ENCODE measurements at places on chromosomes 5 and 9.

DNA sequence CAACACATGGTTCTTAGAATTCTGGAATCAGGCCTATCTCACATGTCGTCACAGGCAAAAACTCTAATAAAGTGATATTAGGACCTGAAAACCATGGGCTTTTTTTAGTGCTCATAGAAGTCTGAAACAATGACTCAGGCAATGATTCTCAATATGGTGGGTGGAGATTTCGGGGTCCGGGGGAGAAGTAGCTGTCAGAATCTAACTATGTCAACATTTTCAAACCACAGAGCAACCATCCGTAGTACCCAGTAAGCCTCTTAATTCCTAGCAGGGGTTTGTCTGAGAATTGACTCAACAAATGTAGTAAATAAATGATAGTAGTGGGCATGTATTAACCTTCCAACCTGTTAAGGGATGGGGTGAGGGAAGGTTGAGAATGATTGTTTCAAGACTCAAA lies 2.6 kb downstream of the AMACR start:
- no peak for DNase-seq

- DNase-seq = no peak
Observed at GRCh38 chr9:112520656-112521055, 34.0 kb downstream of the KIAA1958 start.

DNA sequence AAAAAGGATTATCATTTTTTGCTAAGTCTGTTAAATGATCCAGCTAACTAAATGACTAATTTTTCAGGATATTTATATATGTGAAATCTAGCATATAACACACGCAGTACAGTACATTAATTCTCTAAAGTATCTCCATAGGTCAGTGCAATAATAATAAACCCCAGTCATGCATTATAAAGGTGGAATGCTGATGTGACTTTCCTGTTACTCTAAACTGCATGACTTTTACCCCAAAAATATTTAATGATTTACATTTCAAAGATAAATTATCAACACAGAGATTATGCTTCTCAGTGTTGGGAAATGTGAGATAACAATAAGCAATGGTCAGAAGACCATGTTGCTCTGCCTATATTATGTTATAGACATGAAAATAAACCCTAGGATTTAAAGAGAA lies 34.1 kb upstream of the PAM start:
- no peak for DNase-seq

DNA sequence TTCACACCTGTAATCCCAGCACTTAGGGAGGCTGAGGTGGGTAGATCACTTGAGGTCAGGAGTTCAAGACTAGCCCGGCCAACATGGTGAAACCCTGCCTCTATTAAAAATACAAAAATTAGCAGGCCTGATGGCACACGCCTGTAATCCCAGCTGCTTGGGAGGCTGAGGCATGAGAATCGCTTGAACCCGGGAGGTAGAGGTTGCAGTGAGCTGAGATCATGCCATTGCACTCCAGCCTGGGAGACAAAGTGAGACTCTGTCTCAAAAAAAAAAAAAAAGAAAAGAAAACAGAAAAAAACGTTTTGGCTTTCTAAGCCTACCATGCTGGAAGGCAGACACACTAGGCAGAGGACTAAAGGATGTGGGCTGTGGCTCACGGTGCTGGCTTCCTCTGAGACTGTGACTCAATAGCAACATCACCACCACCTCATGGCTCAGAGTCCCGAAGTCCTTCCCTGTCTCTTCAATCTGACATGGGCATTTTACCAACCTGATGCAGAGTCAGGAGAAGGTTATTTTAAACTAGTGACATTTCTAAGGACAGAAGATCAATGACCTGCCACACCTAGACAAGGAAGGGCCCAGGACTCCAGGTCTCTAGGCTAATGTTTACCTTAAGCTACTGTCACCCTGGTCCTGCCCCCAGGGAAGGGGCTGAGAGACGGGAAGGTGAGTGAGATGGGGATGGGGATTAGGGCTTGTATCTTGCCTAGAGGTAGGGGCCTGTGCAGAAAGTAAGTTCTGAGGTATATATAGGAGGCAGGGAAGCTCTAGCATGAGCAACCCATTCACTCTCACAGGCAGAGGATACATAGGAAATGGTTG lies 3.7 kb downstream of the ECSCR start:
- peak; percentile 73 for DNase-seq

DNA sequence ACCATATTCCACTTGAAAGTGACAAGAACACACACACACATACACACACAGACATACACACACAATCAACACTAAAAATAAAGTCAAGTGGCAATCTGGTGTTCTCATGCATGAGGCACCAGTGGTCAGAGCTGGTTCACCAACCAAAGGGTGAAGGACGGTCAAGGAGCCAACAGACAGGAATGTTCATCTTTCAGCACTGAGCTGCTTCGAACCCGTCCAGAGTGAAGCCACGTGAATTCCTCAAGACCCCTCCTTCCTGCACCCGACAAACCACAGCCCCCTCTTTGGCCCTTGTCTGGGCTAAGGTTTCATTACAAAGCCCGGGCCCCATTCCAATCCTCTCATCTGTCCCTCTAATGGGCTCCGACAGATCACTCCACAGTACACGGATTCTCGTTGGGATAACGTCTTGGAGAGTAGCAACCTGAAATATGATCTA lies 84.5 kb upstream of the SMIM23 start:
- no peak for DNase-seq

GRCh38 chr5:138148811-138149210 lies 9.6 kb upstream of the NME5 start:
- DNase-seq = no peak

- DNase-seq = no peak
Observed at GRCh38 chr5:79802406-79802805, 112.8 kb downstream of the CMYA5 start.

- DNase-seq = no peak
Observed at GRCh38 chr5:104987074-104987473, 1424.5 kb upstream of the NUDT12 start.

GRCh38 chr9:24776226-24776625 lies 230.5 kb upstream of the IZUMO3 start:
- DNase-seq = no peak

DNA sequence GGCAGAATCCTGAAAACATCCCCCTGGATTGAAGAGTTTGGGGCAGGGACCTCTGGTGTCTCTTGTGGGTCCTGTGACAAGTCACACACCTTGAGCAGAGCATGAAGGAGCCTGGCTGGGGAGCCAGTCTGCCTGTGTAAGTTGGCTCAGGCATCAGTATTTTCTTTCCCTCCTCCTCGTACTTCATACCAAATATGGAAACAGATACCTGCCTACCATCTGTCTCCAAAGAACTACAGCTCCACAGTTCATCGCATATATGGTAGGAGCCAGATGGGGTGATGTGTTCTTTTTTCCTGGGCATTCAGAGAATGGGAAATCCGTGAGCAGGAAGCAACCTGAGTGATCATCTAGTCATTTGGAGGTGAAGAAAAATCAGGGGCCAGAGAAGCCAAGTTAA lies 177.3 kb upstream of the RAD23B start:
- DNase-seq = no peak

- DNase-seq = no peak
Observed at GRCh38 chr5:163506726-163507125, 1.3 kb downstream of the MAT2B start.

- no peak for DNase-seq
Observed at GRCh38 chr5:137741718-137742117, 5.8 kb upstream of the KLHL3 start.

DNA sequence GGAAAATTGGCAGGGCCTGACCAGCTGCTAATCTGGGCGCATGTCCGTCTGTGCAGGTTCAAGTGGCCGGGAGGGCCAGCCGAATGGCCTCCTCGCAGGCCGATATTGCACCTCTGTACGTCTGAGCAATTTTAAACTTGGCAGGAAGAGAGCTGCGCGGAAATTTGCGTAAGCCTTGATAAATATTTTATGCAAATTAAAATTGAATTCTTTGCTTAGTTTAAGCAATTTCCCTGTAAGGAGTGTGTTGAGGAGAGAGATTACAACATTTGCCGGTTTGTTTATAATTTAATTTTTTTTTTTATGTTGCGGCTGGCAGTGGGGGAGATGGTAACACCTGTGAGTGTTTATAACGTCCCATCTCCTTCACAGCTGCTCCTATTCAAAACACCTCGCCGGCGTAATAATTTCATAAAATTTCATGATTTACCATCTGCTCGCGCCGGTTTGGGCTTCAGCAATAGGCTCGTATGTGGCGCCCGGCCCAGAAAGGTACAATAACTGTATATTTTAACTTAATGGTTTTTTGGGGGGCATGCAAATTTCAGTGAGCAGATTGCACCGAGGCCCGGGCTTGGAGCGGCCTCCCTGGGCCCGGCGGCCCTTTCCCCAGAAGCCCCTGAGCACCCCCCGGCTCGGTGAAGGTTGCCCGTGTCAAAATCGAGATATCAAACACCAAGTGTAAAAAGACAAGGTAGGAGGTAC lies 269.4 kb upstream of the MVB12B start:
- DNase-seq = no peak

GRCh38 chr9:112334432-112334841 lies 1.0 kb upstream of the PTBP3 start:
- DNase-seq = no peak

DNA sequence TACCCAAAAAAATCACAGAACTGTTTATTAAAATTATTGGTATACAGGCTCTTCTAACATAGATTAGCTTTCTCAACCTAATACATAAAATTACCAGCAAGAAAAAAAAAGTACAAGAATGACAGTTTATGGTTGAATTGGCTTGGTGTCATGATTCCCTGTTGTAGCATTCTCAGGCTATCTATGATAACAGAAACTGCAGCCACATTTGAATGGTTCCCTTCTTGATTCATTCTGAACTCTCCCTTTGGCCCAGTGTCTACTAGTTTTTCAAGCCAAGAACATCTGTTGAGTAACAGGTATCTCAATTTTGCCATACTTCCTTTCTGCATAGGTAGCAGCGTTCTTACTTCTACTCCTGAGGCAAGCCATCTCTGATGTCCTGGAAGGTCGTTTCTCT lies 3.0 kb downstream of the SPIN1 start:
- no peak for DNase-seq

- no peak for DNase-seq
Observed at GRCh38 chr9:32992595-32993238, 8.7 kb downstream of the APTX start.

GRCh38 chr5:122076669-122077365 lies 1.2 kb downstream of the LOX start:
- no peak for DNase-seq

- no peak for DNase-seq
Observed at GRCh38 chr9:94586814-94587213, 6.8 kb downstream of the FBP2 start.

- DNase-seq = no peak
Observed at GRCh38 chr9:92414566-92414965, 9.7 kb downstream of the OMD start.

DNA sequence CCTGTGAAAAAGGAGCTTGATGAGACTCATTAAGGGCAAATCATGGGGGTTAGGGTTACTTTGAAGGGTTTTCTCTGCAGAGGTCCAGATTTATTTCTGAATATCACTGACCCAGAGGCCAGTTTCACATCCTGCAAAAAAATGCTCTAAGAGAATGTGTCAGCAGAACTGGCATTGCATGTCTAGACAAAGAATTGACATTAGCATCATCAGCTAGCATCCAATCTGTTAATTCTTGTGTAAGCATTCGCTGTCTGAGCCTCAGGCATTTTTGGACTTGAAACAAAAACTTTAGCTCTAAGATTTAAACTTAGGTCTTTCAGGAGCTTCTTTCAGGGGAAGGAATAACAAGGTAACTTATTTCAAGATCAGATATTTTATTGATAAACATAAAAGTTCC lies 187.9 kb upstream of the ELL2 start:
- DNase-seq = no peak

DNA sequence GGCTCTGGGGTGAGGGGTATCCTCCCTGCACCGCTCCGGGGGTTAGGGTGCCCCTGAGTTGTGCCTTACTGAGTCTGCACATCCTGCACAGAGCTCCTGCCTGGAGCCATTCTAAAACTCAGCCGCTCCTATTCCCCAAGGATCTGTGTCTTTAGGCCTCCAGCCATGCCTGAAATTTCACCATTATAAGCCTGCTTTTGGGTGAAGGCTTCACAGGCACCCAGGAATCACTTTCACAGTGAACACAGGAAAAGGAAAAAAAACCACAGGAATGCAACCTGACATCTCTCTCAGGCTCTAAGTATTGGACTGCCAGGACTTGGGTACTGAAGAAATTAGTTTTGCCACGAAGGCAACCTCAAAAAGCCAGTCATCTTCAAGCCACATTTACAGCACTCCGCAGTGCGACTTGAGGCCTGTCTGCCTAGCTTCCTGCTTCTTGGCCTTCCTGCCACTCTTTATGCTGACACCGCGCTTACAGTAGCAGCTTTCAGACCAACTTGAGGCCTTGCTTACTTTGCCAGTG lies 30.9 kb downstream of the GALNT10 start:
- no peak for DNase-seq

GRCh38 chr5:95669540-95669939 lies 13.3 kb downstream of the SPATA9 start:
- no peak for DNase-seq

DNA sequence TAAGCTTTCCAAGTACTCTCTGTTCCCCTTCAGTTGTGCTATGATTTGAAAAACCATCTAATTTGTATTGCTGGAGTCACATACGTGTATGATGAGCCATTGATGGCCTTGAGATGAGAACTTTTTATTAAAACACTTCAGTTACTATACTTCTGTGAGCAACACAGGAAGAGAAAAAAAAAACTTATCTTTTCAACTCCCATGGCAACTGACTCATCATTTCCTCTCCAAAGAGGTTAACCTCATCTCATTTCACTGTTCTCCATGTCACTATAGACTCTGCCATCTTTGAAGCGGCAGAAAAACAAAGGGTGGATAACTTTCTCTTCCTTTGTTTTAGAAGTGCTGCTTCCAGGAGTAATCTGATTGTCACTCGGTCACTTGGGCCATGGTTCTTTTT lies 104.3 kb upstream of the PCSK1 start:
- DNase-seq = no peak

GRCh38 chr5:111131356-111131755 lies 39.2 kb downstream of the WDR36 start:
- DNase-seq = no peak

GRCh38 chr9:93468763-93469456 lies 15.5 kb upstream of the FAM120AOS start:
- no peak for DNase-seq

- DNase-seq = no peak
Observed at GRCh38 chr5:40623480-40624420, 56.0 kb upstream of the PTGER4 start.

- no peak for DNase-seq
Observed at GRCh38 chr5:97670447-97670846, 487.4 kb upstream of the RIOK2 start.

GRCh38 chr5:133686566-133686965 lies 74.2 kb upstream of the FSTL4 start:
- DNase-seq = no peak

DNA sequence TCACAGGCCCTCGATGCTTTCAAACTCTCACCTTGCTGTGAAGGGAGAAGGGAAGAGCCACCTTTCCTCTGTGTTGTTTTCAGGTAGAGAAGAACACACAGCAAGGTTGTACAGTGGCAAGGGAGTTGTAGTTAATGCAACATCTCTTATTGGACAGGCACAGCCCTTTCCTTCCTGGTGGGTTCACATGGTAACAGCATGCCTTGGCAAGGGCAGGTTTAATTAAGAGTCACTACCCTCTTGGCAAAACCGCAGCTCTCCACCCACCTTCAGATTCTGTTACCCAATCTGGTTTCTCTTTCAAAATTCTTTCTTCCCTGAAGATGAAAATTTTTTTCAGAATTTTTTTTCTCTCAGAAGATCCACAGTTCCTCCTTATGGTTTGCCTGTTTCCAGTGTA lies 253.1 kb downstream of the TLR4 start:
- DNase-seq = no peak

- DNase-seq = no peak
Observed at GRCh38 chr5:173968154-173968797, 20.7 kb upstream of the C5orf47 start.
